Thymus (tissue), 14 donors: ENCODE measurements at places on chromosomes 2 and 18. TPM values are rescaled to one million over a fixed set of nuclear protein-coding genes. Genes with fewer than 3 reads are reported as not detected.

The ANKRD62 gene
- total RNA-seq, result not detected

The SP140 gene
- total RNA-seq, result 6.6 TPM

The RAB6C gene
- 0.05 TPM for total RNA-seq

- DNase-seq, result no peak
Measured at GRCh38 chr2:232385660-232386489, 7.3 kb downstream of the ALPP start.

DNA sequence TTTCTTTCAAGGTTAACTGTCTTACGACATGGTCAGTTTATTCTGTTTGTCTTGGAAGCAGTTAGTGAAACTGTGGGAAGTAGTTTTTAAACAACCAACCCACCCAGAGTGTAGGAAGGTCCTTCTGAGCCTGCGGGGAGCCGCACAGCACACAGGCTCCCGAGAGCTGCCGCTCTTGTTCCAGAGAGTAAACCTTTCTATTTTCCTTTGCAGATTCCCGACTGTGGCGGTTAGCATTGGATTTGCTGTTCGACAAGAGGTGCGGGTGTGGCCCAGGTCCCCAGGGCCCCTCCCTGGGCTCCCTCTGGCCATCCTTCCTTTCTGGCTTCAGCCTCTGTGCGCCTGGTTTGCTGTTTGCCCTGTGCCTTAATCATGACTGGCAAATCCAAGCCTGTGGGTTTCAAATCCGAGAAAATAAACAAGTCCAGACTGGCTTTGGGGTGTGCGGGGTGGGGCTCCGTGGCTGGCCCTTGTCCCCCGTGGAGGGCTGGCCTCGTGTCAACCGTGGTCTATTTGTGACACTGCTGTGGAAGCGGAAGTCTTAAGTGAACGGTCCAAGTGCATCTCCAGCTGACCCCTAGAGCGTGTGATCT is 30.7 kb downstream of the IMPA2 start:
- no peak for DNase-seq

DNA sequence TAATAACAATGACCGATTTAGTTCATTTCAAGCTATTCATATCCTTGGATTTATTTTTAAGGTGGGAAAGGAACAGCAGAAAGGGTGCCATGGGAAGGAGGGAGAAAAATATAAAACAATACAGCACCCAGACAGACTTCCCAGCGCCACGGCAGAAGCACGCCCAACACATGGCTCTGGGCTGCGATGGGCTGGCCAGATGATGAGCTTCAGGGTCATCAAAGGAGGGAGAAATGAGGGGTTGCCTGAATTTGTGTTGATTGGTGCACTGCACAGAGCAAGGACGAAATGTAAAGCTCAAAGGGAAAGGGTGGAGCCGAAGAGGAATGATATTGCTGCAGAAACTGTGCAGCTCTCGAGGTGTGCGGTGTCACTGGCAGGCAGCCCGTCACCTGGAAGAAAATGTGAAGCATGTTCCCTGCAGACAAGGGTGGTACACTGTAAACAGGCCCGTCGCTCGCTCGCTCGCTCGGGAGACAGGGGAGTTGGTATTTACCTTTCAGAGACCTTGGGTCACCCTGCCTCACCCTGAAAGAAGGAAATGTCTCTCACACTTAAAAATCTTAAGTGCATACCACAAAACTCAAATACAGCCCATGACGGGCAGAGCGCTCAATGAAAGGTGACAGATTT is 195.5 kb upstream of the CTAGE1 start:
- DNase-seq, result no peak
